ENCODE measurements at places on chromosomes 6 and 20.

- no peak for DNase-seq
Measured at GRCh38 chr6:70849348-70850069, 107.4 kb downstream of the B3GAT2 start.

DNA sequence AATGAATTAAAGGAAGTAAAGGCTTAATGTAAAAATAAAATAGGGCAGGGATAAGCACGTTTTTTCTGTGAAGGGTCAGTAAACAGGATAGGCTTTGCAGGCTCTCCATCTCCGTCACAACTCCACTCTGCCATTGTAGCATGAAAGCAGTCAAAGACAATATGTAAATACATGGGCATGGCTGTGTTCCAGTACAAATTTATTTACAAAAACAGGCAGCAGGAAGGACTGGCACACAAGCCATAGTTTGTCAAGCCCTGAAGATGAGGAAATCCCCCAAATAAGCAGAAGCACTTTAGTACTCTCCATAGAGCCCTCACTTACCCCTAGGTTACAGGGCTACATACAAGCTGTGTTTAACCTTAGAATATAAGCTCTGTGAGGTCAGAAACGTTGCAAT lies 8.9 kb upstream of the FBXO9 start:
- DNase-seq: no peak

DNA sequence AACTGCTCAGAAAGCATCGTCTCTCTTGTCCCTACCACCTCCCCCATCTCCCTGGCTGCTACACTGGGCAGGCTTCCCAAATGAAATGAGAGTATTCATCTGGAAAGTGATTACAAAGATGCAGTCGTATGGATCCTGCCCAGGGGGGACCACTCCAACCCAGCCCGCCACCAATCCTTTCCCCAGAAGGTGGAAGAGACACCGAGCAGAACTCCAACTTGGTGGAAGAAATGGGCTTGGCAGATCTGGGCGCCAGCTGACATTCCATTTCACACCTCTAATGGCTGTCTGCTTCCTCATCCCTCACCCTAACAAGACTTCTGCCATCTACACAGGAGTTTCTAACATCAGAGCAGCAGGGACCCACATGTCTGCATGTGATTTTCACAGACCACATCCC lies 12.7 kb downstream of the PKHD1 start:
- DNase-seq: no peak

DNA sequence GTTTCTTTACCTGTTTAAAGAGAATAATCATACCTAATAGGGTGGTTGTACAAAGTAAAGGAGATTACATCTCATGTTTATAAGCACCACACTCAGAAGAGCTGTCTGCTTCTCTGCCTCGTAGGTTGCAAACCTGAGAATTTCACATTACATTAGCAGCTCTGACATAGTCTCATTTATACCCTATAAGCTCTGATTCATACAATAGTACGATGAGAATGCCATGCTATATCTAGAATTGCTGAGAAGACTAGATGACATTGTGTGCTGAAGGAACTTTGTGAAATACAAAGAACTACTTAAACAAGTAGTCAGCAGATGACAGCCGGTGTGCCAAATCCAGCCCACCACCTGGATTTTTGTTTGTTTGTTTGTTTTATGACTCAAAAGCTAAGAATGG lies 121.2 kb downstream of the ADAT2 start:
- no peak for DNase-seq

- no peak for DNase-seq
Measured at GRCh38 chr20:56802805-56803204, 173.7 kb downstream of the TFAP2C start.

- no peak for DNase-seq
Measured at GRCh38 chr6:20099156-20099555, 113.1 kb downstream of the MBOAT1 start.

- no peak for DNase-seq
Measured at GRCh38 chr6:130769861-130770260, 57.3 kb upstream of the SMLR1 start.

GRCh38 chr6:37793067-37793466 lies 26.5 kb upstream of the ZFAND3 start:
- DNase-seq: no peak

DNA sequence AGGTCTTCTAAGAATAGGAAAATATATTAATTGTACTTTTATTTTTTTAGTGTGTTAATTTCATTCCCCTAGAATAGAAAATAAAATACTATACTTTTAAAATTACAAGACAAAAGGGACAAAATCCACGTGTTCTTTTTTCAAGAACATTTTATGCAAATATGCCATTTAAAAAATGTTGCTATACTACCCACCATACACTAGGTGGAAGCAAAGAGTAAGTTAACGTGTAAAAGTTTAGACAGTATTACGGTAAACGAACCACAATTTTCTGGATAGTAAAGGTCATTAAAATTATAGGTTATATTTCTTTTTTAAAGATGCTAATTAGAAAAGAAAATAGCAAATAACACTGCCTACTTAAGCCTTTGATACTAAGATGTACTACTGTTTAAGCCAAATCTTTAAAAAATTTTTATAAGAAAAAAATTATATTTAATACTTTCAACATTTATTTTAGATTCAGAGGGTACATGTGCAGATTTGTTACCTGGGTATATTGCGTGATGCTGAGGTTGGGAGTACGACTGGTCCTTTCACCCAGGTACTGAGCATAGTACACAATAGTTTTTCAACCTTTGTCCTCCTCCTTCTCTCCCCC lies 287.6 kb downstream of the PHF3 start:
- DNase-seq: no peak
